ENCODE measurements at places on chromosomes 4 and X. TPM values are rescaled to one million over a fixed set of nuclear protein-coding genes. Genes with fewer than 3 reads are reported as not detected.
A peak's percentile ranks its signal among the peaks of the same experiment; 100 is the strongest.

Gene MAN2B2
- total RNA-seq, result 13.4 TPM

DNA sequence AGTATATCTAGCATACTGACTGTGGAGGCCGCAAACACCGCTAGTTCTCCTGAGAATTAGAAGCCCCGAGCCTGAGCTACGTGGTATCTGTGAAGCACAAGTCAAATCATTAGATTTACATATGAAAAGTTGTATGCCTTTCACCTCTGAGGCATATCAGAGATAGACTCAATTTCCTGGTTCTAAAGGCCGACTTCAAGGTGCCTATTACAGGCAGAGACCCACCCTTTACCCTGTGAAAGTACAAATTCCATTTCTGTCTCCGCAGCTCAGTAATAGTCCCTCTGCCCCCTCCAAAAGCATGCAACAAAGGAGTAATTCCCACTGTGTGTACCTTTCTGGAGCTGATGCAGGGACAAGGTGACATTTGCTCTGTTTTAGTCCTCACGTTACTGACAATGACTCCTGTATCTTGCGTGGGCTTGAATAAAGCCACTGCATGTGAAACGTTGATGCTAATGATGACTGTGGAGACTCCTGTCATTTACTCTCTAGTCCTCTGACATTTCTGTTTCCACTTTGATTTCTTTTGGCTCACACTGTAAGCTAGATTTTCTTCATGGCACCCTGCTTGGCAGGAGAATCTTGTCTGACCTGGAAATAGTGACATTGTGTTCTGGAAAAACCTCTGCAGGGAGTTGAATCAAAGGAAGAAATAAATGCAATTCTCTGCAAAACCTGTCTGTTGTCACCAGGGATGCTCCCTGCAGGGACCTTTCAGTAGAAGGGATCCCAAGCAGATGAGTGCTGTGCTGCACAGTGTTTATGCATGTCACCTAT is 273.2 kb upstream of the EMCN start:
- DNase-seq, result no peak

GRCh38 chr4:16106956-16107355 is 23.1 kb upstream of the PROM1 start:
- DNase-seq, result no peak

Gene DCLK2
- not detected for total RNA-seq

Gene CLNK
- 0.11 TPM for total RNA-seq

Gene TCEAL6
- total RNA-seq, result not detected

DNA sequence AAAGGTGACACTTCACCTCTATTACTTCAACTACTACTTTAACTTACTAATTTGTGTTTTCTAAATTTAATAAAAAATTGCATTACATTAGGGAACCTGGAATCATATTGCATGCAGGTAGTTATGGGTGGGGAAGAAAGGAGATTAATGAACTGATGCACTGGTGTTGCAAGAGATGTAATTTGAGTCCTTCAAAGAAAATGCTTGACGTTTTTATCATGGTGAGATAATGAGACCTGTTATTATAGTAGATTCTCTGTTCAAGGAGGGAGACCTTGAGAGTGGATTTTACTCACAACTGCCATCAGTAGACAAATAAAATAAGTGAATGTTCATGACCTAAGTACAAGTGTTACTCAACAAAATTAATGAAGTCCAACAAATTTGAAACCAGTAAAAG is 26.4 kb upstream of the MED14 start:
- DNase-seq, result no peak

- no peak for DNase-seq
Measured at GRCh38 chr4:4752025-4752424, 107.4 kb upstream of the MSX1 start.

GRCh38 chr4:158410272-158410671 is 111.4 kb upstream of the RXFP1 start:
- DNase-seq, result no peak

- DNase-seq, result no peak
Measured at GRCh38 chrX:118530219-118530911, 34.8 kb downstream of the DOCK11 start.

DNA sequence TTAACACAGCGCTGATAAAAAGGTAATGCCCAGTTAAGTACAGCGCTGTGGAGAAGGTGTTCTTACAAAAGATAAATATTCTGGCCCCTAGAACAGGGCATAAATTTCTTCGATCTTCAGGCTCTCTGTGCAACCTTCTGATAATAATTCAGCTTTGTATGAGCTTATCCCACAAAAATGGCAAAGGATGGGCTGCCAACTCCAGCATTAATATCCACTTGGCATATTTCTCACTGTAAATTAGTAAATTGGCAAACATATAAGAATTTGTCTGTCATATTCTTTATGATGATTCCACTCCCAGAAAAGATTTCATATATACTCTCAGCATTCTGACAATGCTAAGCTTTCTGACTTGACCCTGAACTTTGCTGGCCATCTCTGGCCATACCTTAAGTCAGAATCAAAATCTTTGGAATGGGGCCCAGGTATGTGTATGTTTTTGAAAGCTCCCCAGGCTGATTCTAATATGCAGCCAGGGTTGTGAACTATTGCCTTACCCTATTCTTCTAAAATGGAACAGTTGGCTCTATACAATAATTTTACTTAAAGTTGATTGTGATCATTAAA is 134.8 kb downstream of the FRYL start:
- DNase-seq, result no peak

Gene GRPEL1
- 136 TPM for total RNA-seq

Gene TEC
- 0.82 TPM for total RNA-seq

Gene ALAS2
- not detected for total RNA-seq

Gene S100G
- total RNA-seq, result not detected

DNA sequence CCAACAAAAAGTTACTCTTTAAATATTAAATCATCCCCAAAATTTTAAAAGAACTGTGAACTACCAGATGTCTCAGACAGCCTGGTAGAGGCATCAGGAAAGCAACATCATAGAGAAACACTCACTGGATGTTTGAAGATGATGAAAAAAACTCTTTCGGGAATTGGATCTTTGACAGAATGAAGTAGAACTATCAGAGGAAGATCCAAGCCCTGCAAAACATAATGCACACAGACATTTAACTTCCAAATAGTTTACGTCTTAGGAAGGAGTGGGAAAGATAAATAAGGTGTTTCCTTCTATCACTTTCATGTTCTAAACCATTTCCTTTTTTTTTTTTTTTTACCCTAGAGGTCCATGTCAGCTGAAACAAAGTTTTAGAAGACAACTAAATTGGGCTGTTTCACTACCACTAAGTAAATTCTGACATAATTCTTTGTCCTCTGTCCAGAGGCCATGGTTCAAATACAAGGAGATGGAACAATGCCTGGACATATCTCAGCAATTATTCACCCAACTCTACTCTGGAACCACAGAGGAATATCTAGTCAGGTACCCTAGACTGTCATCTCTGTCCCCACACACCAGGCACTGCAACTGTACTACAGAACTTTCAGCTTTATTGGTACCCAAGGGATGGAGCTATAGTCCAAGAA is 217.7 kb upstream of the INTU start:
- no peak for DNase-seq

- DNase-seq, result no peak
Measured at GRCh38 chr4:114378305-114378903, 220.2 kb upstream of the UGT8 start.

- DNase-seq, result no peak
Measured at GRCh38 chr4:176790398-176790797, 2.3 kb downstream of the VEGFC start.

DNA sequence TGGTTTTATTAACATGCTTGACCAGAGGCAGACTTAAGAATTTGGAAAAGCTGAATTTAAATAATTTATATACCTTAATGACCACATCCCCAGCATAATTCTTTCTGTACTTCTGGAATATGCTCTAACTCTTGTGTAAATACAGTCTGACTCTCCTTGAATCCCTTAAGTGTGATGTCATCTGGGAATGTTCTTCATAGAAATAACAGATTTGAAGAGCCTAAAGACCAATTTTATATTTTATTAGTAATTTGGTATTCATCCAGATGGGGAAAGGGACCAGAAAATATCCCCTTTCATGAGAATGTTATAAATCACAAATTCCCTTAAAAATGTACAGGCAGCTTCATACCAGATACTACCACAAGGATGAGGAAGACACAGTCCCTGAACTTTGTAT is 58.3 kb downstream of the KCNIP4 start:
- no peak for DNase-seq

Gene PAGE1
- total RNA-seq, result not detected

DNA sequence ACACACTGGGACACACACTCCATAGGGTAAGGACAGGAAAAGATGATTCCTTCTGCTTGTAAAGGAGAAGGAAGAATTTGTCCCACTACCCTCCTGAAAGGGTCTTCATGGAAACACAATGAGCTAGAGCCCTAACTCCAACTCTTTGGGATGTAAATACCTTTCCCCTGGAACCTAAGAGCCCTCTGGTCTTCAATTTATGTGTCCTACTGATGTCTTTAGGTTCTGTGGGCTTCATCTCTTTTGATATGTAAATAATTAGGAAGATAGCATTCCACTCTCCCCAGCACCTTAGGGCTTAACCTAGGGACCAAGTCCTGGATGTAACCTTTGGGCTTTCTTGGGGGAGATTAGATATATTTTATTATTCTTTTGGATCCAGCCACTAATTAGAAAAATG is 38.3 kb downstream of the PF4 start:
- DNase-seq, result no peak

DNA sequence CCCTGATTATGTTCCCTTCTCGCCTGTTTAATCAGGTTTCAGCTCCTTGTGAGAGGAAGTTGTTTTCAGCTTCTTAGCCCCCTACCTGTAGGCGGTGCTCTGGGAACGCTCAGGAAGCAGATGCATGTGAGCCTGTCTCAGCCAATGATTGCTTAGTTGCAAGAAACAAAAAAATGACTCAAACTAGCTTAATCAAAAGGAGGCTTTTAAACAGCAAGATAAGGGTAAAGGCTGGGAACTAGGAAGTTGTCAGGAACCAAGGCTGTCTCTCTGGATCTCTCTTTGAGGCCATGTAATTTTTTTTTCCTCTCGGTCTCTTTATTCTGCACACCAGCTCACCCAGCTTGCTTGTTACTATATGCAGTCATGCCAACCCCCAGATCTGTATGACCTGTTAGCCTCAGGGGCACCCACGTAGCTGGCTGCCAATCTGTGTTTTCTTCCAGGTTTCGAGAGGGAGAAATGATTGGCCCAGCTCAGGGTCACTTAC is 109.1 kb downstream of the PTTG2 start:
- DNase-seq, result peak; percentile 19

Gene UGT2B10
- total RNA-seq, result not detected

Gene TENM3
- total RNA-seq, result 0.14 TPM

Gene PPP1R3F
- 3.1 TPM for total RNA-seq

Gene PAGE2B
- 0.61 TPM for total RNA-seq

- DNase-seq, result no peak
Measured at GRCh38 chr4:177574446-177574845, 132.2 kb upstream of the AGA start.

DNA sequence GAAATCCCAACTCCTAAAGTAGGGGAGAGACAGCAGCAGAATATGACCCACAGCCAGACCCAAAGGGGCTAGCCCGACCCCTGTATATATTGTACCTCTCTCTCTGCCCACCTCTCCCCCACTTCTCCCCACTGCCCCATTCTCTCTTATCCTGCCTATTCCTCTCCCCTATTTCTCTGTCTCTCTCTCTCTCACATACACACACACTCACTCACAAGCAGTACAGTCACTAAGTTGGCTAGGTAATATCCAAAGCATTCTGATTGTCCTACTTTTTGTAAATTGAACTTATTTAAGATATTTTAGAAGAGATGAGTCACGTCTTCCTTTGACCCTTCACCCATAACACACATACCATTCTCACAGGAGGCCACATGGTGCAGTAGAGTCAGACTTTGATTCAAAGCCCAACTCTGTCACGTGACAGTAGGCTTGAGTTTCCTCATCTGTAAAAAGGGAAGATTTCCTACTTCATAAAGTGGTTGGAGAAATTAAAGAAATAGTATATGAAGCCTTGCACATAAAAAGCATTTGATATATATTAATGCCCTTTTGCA is 29.5 kb downstream of the SRPX2 start:
- no peak for DNase-seq

- no peak for DNase-seq
Measured at GRCh38 chr4:72991873-72992272, 77.6 kb downstream of the COX18 start.

Gene HGFAC
- total RNA-seq, result not detected

DNA sequence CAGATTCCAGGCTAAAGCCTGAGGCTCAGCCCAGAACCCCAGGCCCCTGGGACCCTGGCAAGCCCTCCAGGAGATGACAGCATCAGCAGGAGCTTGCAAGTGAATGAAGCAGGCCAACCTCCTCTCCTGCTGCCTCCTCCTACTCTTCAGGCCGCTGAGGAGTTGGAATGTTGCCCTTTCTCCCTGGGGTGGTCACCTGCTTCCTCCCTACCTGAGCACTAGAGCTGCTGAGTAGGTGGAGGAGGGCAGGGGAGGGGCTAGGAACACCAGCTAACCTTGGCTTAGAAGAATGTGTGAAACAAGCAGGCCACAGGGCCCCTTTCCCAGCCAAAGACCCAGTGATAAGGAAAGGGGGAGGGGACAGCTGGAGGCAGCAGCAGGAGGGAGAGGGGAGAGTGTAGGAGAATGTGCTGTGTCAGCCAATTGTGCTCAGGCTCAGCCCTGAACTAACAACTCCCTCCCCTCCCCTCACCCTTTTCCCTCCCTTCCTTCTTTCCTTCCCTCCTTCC is 58.0 kb downstream of the PJA1 start:
- no peak for DNase-seq

DNA sequence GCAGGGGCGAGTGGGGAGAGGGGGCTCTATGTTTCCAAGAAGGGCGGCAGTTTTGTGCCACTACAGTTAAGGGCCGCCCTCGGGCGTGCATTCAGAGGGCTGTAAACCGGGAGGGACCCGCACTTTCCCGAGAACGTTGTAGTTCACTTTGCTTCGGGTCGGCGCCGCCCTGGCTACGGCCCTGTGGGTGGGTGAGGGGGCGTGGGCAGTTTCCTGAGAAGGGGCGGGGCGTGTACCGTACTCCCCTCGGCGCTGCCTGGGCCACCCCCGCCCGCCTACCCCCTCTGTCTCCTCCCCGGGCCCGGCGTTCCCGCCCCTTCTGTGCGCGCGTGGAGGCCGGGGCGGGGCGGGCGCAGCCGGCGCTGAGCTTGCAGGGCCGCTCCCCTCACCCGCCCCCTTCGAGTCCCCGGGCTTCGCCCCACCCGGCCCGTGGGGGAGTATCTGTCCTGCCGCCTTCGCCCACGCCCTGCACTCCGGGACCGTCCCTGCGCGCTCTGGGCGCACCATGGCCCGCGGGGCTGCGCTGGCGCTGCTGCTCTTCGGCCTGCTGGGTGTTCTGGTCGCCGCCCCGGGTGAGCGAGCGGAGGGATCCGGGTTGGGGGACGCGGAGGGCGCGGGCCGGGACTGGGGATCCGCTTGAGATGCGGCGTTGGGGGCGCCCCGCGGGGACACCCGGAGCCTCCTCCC is at the start of gene CD99:
Gene CD99 (plus strand): TSS at position 440 of the 687 bp plus-strand sequence. CDS start 66 bp downstream, at position 506.
- peak; percentile 91 for DNase-seq

- no peak for DNase-seq
Measured at GRCh38 chr4:175884048-175884447, 72.0 kb upstream of the GPM6A start.

GRCh38 chrX:151680805-151681204 is 14.5 kb upstream of the PRRG3 start:
- peak; percentile 52 for DNase-seq

Gene SSX3
- total RNA-seq, result not detected

Measured in activated T-cell treated with anti-CD3 and anti-CD28 coated beads, Interleukin-2, amount 50 U/mL, for 4 hours (primary cell).